GF-D8 (cell line): ENCODE measurements at places on chromosomes 13 and 19.

- no peak for DNase-seq
These were observed 7.9 kb downstream of the PEX11G start for GRCh38 chr19:7480970-7481255.

DNA sequence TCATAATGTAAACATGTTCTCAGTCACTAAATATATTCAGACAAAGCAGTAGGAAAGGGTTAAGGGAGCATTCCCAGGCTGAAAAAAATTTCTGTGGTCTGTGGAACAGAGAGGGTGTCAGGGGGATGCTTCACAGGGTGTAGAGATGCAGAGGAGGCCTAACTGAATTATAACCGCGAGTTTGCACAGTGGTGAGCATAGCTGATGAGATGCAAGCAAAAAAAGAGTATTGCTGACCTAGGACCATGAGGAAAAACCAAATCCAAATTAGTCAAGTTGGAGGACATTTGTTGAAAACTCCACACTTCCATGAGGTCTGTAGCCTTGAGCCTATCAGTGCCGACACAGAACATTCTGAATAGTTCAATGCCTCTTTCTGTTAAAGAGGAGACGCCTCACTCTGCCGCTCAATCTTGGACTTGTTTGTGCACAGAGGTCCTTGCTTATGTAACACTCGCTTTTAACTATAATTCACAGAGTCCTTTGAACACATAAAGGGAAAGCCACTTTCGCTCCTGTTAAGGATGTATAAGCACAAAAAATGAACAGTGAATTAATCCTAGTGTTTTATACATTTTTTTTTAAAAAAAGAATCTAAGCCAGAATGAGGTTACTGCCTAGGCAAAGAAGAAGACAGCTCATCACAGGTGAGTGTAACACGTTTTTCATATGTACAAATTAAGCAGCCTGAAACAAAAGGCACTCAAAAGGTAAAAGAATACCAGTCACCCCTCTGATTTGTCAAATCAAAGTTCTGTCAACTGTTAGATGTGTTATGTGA, 25.8 kb upstream of the INTS6 start:
- no peak for DNase-seq

DNA sequence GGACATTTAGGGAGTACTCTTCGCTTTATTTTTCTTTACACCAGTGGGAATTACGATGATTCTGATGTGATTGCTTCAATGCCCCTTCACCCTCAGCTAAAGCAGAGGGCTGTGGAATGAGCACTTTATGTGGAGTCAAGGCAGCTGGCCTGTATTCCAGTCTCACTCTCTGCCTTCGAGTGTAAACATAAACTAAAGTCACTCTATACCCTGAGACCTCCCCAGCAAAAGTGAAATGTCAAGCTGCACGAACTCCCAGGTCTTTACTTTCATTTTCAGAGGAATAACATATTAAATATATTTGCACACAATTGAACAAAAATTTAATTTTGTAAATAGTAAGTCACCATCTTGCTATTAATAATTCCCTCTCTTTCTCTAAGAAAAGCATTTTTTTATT, 557.1 kb downstream of the DACH1 start:
- DNase-seq = no peak

DNA sequence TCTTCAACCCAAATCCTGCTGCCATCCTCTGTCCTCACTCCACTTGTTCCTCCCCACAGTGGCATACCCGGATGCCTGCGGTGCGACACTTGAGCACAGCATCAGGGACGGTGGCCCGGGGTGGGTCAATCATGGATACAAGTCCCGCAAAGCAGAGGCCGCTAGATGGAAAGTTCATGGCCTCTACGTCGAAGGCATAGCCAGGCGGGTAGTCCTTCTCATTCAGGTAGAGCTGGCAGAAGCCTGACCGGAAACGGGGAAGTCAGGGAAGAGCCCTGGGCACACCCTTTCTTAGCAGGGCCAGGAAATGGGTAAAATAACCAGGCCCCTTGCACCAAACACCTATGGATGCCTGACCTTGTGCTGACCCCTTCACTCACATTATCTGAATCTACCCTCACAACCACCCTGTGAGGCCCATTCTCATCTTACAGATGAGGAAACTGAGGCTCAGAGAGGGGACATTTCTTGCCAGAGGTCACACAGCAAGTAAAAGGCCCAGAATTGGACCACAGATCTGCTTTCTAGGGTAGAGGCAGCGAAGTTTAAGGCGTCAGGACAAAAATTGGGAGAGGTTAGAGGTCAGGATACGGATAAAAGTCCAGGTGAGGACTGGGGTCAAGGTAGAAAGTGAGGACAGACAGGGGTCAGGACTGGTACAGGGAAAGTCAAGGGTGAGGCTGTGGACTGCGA, 6.5 kb downstream of the ATP4A start:
- no peak for DNase-seq

DNA sequence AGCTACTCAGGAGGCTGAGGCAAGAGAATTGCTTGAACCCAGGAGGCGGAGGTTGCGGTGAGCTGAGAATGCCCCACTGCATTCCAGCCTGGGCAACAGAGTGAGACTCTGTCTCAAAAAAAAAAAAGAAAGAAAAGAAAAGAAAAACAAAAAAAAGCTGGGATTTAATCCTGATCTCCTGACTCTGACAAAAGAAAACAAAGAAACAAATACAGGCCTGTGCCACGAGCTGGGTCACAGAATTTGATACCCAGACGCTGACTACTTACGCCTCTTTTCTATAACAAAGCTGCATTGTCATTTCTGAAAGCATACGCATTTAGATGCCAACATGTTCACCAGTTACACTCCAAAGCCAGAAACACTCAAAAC, 18.2 kb upstream of the GTF2F2 start:
- DNase-seq = no peak

DNA sequence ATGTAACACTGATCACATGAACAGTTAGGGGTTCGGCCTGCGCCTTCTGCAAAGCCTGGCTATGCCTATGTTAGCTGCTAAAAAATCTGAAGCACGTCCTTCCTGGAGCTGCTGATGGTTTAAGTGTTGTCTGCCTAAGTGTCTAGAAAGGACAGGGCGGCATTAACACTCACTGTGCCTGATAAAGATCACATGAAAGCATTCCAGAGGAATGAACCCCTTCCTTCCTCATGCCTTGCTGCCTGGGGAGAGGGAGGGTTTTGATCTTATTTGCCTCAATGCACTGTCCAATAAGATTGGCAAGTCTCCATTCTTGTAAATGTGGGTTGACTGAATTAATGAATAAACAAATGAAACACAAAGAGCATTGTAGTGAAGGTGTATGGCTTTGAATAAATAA, 5.2 kb downstream of the DOCK9 start:
- no peak for DNase-seq

- DNase-seq = no peak
These were observed 270.6 kb downstream of the KLF5 start for GRCh38 chr13:73329355-73329754.

DNA sequence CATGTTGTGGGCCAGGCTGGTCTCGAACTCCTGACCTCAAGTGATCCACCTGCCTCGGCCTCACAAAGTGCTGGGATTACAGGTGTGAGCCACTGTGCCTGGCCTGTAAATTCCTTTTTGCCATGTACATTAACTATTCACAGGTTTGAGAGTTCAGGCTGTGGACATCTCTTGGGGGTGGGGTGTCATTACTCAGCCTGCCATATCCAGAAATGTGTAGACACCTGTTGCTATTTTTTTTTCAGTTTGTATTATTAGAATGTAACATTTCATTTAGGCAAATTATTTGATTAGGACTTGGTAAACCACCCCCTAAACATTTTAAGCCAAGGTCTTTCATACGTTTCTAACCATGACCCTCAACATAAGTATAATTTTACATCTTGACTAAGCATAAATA, 20.5 kb downstream of the ZNF227 start:
- no peak for DNase-seq

- no peak for DNase-seq
These were observed 108.2 kb upstream of the UQCRFS1 start for GRCh38 chr19:29321116-29321515.

- no peak for DNase-seq
These were observed 41.6 kb upstream of the SPRY2 start for GRCh38 chr13:80382576-80382975.

- DNase-seq = no peak
These were observed 11.1 kb downstream of the FTL start for GRCh38 chr19:48975947-48976847.

GRCh38 chr19:17873786-17874757, 2.3 kb downstream of the SLC5A5 start:
- DNase-seq = no peak

GRCh38 chr13:72693832-72694231, 33.6 kb downstream of the MZT1 start:
- DNase-seq = no peak

GRCh38 chr19:10105509-10106099, 558 bp upstream of the PPAN start:
- peak; percentile 69 for DNase-seq

- no peak for DNase-seq
These were observed 7.8 kb downstream of the DLL3 start for GRCh38 chr19:39506598-39506943.

DNA sequence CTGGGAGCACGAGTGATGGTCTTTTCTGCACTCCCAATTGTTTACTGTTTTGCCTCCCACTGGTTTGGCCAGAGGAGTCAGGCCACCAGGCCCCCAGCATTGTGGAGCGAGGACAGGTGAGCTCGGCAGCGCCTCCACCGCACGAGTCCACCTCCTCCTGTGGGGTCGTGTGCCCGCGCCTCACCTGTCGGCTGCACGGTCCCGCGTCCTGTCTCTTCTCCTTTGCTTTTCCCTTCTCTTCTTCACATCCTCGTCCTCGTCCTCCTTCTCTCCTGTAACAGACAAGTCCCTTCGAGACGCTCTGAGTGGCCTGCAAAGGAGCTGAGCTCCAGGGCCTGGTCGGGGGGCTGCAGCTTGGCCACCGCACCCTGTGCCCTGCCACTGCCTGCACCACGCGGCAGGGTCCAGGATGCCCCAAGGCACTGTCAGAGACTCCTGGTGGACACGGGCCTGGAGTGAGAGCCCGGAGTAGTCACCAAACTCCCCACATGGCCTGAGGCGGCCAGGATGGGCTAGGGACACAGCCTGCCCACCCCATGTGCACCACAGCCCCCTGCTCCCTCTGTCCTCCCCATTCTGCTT, 11.4 kb downstream of the AKAP8 start:
- DNase-seq = no peak

- DNase-seq = no peak
These were observed 20.3 kb upstream of the EPHX3 start for GRCh38 chr19:15252398-15253018.

GRCh38 chr13:48528720-48529119, 4.2 kb downstream of the RCBTB2 start:
- no peak for DNase-seq

DNA sequence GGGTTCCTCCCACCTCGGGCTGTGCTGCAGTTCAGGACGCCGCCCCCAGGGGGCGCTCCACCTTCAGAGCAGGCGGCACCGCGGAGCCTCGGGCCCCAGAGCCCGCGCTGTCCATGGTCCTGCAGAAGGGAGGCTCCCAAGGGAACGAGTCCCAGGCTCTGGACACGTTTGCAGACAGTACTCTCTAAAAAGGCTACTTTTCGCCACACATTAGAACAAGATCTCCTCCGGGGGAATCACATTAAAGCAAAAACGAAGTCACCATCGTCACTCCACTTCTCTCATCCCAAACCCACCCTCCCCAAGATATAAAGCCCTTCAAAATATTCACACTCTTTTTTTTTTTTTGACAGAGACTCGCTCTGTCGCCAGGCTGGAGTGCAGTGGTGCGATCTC, 4.6 kb upstream of the SIGLEC10 start:
- no peak for DNase-seq

GRCh38 chr13:108902405-108903155, 273.2 kb downstream of the MYO16 start:
- no peak for DNase-seq

GRCh38 chr19:11090997-11091702, 1.9 kb downstream of the LDLR start:
- no peak for DNase-seq

GRCh38 chr13:44278166-44278565, 95.5 kb upstream of the SERP2 start:
- no peak for DNase-seq

GRCh38 chr19:723247-723646, 14.5 kb downstream of the PALM start:
- DNase-seq = no peak

GRCh38 chr13:24167666-24168391, 7.3 kb downstream of the SPATA13 start:
- DNase-seq = no peak

DNA sequence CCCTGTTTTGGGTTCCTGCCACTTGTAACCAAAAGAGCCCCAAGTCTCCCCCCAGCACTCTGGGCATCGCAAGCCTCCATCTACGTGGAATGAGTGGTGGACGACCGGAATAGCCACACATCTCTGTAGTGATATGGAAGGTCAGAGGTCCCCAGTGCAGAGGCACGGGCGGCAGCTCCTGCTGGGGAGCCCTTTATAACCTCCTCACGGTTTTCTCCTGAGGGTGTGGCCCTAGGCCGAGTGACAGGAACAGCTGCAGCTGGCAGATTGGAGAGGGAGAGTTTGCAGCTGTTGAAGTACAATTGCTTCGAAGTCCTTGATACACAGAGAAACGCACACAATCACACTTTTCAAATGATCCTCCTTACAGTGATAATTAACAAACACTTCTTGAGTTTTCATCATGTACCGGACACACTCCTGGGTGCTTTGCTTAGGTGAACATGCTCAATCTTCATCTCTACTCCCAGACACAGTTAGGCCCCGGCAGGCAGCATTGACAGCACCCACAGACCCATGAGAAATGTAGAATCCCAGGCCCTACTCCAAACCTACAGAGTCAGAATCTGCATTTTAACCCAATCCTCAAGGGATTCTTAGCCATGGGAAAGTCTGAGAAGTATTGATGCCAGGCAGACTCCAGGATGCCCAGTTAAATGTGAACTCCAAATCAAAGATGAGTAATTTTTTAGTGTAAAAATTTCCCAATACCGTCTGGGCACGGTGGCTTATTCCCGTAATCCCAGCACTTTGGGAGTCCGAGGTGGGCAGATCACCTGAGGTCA, 4.9 kb upstream of the ZNF787 start:
- DNase-seq = no peak

GRCh38 chr19:55383279-55384130, 587 bp downstream of the TMEM238 start:
- DNase-seq = peak; percentile 23
